Natural killer cell (primary cell): ENCODE measurements at places on chromosomes 16 and 17. TPM values are rescaled to one million over a fixed set of nuclear protein-coding genes. Genes with fewer than 3 reads are reported as not detected.

The ENPP7 gene
- total RNA-seq: 0.95 TPM

GRCh38 chr17:49005140-49005539 lies 8.0 kb downstream of the IGF2BP1 start:
- no peak overlapping the region for H3K27ac ChIP-seq
- no peak for DNase-seq
- H3K4me3 ChIP-seq: no peak overlapping the region
- no peaks in the 10 kb centered on the region for H3K4me1 ChIP-seq
- no peaks in the 10 kb centered on the region for H3K36me3 ChIP-seq

The COX6A2 gene
- total RNA-seq: not detected

DNA sequence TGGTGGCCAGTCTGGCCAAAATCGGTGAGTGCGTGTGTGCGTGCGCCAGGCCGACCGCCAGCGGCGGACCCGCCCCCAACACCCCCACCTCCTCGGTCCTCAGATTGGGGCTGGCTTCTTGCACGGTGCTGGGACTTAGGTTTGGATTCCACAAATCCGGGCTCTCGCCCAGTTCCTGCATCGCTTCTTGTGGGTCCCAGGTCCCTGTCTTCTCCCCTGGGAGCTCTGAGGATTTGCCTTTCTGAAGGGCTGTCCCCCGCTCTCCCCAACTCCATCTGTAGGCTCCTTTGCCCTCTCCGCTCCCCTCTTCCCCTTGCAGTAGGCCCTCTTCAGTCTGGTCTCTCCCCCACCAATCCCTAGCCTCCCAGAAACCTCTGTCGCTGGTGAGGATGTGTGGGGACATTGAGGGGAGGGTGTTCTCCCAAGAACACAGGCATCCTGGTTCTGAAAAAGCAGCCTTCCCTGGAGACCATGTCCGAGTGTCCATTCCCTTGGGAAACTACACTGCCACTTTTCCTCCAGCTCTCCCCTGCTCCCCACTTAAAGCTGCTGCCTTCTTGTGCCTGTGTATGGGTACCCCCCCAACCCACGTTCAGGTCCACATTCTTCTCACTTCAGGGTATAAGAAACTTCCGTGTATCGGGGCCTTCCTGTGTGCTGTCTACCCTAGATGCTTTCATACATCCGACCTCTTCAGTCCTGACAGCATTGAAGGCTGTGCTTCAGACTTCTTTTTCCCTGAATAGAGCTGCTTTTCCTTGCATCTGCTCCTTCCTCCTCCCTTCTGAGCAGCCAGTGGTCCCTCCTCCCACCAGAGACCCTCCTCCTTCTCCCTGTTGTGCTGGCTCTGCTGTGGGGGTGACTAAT lies 632 bp downstream of the SLC9A5 start:
- no peak for DNase-seq
- H3K36me3 ChIP-seq: no peaks in the 10 kb centered on the region
- H3K27ac ChIP-seq: no peak overlapping the region
- H3K4me3 ChIP-seq: peak overlapping the region; percentile 27
- H3K27me3 ChIP-seq: peaks cover 17% of the 10 kb centered on the region

GRCh38 chr17:72839131-72839725 lies 253.3 kb downstream of the SLC39A11 start:
- H3K27ac ChIP-seq: no peak overlapping the region
- peaks cover 2% of the 10 kb centered on the region for H3K36me3 ChIP-seq
- H3K4me3 ChIP-seq: no peak overlapping the region
- H3K27me3 ChIP-seq: no peaks in the 10 kb centered on the region
